ENCODE measurements at places on chromosomes 7 and 10. TPM values are rescaled to one million over a fixed set of nuclear protein-coding genes. Genes with fewer than 3 reads are reported as not detected.
A peak's percentile ranks its signal among the peaks of the same experiment; 100 is the strongest.

- no peak for DNase-seq
These were observed 122.4 kb downstream of the CTTNBP2 start for GRCh38 chr7:117750612-117751563.

VTI1A gene
- total RNA-seq: 25.1 TPM

GRCh38 chr10:47033081-47033480 is 121.9 kb downstream of the PTPN20 start:
- DNase-seq: no peak

- no peak for DNase-seq
These were observed 230.0 kb downstream of the SNX13 start for GRCh38 chr7:17710312-17710711.

- DNase-seq: no peak
These were observed 371.4 kb downstream of the PHTF2 start for GRCh38 chr7:78169992-78170391.

GRCh38 chr7:132446260-132446659 is 130.0 kb downstream of the PLXNA4 start:
- DNase-seq: no peak

DNA sequence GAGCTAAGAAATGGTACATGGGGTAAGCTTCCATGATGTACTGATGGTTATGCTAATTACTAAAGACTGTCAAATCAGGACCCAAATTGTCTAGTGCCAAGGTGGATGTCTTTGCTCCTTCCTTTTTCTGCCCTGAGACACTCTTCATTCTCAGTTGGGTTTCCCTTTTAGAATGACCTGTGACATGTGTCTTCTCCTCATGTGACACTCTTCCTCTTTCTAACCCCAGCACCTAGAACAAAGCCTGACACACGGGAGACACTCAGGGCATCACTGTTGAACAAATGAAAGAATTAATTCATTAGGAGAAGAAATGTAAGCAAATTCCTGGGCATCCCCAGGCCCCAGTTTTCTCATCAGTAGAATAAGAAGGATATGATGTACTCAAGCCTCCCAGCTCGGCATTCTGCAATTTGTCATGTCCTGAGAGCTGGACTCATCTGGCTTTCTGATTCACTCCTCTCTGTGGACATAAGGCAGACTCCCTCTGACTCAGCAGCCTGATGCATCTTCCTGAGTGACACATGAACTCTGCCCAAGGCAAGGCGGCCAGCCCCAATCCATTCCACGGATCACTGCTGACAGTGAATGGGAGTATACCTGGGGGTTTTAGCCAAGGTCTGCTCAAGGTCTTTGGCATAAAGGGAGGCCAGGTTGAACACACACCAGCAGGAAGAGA is 473.8 kb downstream of the KCNMA1 start:
- DNase-seq: peak; percentile 98

PUS7 gene
- total RNA-seq: 16.4 TPM

DNA sequence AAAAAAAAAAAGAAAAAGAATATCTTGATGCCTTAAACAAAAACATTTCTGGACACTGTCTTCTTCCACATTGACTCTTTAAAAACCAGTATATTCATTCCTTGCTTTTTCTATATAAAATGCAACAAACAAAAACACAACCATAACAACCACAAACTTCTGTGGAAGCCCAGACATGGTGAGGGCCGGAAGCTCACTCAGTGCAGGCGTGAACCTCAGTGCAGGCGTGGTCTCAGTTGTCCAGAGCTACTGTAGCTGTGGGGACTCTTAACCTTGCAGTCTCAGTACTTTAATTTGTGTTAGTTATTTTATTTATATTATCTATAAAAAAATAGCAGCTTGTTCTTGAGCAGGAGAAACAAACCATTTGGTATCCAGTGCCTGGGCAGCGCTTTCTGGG is 131.8 kb downstream of the DOCK1 start:
- no peak for DNase-seq

- no peak for DNase-seq
These were observed 1120.6 kb downstream of the SORCS1 start for GRCh38 chr10:106043863-106044262.

GRCh38 chr7:16365952-16366351 is 55.4 kb downstream of the CRPPA start:
- no peak for DNase-seq

NUP42 gene
- 17.4 TPM for total RNA-seq

PILRA gene
- not detected for total RNA-seq

GRCh38 chr10:125779403-125780327 is 4.0 kb upstream of the MMP21 start:
- no peak for DNase-seq

CYP2C19 gene
- not detected for total RNA-seq

- DNase-seq: no peak
These were observed 69.6 kb downstream of the ITPRID1 start for GRCh38 chr7:31583526-31583925.

- DNase-seq: no peak
These were observed 107.0 kb downstream of the XRCC2 start for GRCh38 chr7:152568972-152569371.

- DNase-seq: no peak
These were observed 178.3 kb downstream of the DYNC1I1 start for GRCh38 chr7:95950698-95951097.

CDNF gene
- total RNA-seq: 1.5 TPM

- DNase-seq: no peak
These were observed 169.1 kb downstream of the BMPER start for GRCh38 chr7:34074421-34074820.

CH25H gene
- total RNA-seq: not detected

- DNase-seq: no peak
These were observed 304.1 kb upstream of the COBL start for GRCh38 chr7:51620706-51621105.

- peak; percentile 49 for DNase-seq
These were observed 6.9 kb downstream of the ITGB1 start for GRCh38 chr10:32951111-32951510.

GRCh38 chr10:50387732-50388073 is 136.4 kb upstream of the ASAH2 start:
- DNase-seq: no peak

GRCh38 chr10:107166403-107166802 is 1.9 kb upstream of the SORCS1 start:
- no peak for DNase-seq

TMEM229A gene
- not detected for total RNA-seq

DNA sequence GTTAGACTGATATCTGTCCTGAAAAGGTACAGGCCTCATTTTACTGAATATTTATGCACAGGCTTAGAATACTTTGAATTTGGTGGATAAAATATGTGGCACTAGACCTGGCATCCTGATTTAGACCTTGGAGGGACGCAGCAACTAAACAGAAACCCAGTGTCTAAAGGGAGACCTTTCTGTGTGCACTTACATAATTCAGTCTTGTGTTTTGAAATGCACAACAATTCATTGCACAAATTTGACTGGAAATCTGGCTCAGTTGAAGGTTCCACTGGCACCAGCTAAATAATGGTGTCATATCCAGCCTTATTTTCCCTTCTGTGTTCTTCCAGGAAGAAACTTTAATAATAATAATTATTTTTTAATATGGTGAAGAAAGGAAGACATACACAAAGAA is 142.1 kb downstream of the SND1 start:
- no peak for DNase-seq

ZNF107 gene
- 2.6 TPM for total RNA-seq

DNA sequence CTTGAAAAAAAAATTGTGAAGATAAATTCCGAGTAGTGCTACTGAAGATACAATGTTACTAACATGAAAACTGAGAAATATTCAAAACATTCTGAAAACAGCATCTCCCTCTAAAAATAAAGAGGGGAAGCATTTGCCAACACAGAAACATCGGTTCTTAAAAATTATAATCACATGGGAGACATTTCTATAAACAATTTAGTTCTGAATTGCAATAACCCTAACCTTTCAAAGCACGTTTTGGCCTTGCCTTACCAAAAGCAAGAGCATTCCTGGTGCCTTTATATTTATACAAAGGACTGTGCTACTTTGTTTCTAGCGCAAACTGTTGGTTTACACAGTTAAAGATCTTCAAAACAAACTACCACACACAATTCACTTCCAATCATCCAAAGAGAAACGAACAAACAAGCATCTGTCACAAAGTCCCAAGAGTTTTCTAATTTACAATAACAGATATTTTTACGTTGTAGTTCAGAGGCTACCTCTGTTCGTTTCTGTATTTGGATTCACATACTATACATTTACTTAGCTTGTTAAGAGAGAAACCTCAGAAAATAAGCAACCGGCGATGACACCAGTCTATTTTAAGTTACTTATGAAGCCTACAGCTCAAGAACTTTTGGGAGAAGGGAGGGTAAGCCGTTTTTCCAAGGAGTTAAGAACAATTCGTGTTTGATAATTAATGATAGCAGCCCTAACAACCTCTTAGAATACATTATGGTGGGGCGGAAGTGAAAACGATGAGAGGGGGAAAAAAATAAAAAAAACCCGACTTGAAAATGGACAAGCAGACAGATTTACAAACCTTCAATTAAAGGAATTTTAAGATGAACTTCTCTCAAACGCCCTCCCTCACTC is 1.3 kb downstream of the ABI1 start:
- DNase-seq: no peak

DNA sequence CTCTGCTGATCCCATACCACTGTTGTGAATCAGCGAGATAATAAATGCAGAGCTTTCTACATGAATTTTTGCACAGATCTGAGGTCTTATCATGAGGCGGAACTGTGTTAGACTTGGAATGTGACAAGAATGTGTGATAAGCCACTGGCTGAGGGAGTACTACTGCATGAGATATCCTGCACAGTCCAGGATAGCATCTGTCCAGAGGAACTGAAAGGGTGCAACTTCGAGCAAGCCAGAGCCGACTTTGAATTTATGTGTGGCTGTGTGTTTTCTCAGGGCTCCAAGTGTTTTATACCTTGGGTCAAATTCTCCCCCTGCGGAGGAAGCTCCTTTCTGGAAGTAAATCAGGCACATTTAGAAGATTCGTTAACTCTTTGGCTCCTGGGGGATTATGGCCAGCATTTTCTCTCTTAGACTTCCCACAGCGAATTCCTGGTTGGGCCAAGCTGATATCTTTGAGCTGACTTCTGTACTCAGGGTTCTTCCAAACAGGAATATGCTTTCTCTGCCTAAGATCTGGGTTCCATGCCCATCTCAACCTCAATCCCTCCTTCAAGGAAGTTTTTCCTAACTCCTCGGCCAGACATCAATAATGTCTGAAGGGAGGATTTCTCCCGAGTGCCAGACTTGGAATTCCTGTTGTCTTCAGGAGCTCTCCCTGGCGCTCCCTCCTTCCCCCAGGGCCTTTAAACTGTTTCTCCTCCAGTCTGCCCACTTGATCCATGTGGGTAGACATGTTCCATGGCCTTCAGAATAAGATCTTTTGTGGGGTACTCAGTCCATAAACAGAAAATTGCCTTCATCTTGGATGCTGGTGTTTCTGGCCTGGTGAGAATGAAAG is 2.5 kb upstream of the MEST start:
- peak; percentile 56 for DNase-seq

DNA sequence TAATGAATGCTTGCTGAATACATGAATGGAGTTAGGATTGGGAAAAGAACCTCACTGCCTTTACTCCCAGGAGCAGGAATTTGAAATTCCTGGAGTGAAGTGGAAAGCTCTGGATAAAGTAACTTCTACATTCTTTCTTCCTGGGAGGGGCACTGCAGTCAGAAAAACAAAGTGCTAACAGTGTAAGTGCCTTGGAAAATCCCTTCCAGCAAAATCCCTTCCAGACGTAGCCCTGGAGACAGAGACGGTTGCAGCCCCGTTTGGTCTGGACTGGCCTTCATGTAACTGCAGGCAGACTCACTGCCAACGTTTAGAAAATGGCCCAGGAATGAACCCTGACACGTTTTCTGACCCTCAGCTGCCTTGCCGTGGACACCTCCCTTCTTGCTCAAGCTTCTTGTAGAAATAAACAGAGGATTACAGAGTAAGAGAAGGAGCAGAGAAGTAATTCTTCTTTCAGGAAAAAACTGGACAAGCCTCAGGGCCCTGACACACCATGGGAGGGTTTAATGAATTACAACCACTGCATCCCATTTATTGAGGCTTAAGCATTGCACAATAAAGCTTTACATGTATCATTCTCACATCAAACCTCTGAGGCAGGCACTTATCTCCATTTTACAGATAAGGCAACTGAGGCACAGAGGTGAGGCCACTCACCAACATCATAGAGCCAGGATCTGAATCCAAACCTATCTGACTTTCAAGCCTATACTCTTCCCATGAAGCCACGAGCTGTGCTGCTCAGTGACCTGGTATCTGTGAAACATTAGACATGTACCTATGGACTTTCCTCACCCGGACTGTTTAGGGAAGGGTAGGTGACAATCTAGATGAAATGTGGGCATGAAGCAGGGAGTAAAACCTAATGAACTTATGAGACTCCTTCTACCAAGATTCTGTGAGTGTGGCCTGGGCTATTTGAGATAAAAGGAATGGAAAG is 7.8 kb downstream of the ITPRIP start:
- peak; percentile 84 for DNase-seq

COX19 gene
- 6.9 TPM for total RNA-seq

TMEM270 gene
- total RNA-seq: not detected
